A172 (cell line): ENCODE measurements at places on chromosomes 16 and 17. TPM values are rescaled to one million over a fixed set of nuclear protein-coding genes. Genes with fewer than 3 reads are reported as not detected.

- no peak for DNase-seq
Measured at GRCh38 chr17:3657588-3657869, 10.8 kb downstream of the TAX1BP3 start.

The OR1E2 gene
- not detected in 2 replicates for total RNA-seq

GRCh38 chr17:81519284-81520020, 6.9 kb upstream of the ACTG1 start:
- no peak for DNase-seq

GRCh38 chr17:80692931-80693467, 148.4 kb downstream of the RPTOR start:
- DNase-seq = no peak

DNA sequence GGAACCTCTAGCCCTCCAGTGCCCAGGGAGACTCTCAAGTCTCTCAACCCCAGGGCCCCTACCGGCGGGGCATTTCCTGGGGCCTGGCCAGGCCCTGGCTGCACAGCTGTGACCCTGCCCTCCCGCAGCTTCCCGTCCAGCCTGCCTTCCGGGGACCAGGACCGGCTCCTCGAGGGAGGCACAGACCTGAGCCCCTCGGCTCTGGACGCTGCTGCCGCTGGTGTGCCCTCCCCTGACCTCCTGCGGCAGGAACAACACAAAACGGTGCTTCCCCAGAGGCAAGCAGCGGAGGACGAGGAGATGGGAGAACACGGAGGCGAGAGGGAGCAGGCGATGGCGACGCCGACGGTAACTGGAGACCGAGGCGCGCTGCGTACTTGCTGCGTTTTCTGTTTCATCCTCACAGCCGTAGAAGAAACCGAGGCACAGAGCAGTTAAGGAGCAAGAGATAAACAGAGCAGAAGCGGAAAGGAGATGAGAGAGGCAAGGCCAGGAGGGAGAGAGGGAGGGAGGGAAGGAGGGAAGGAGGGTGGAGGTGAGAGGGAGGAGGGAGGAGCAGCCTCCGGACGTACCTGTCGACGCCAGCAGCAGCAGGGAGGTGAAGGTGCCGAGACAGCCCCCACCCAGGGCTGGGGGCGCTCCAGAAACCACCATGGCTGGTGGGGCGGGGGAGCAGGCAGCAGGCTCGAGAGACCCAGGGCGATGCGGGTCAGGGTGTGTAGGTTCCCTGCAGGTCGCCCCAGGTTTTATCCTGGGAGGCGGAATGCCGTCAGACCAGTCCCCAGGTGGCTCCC, at the start of gene PRSS22:
PRSS22 (minus strand) TSS at position 720 of the 794 bp plus-strand sequence; CDS start at position 654, 66 bp downstream.
- no peak for DNase-seq

DNA sequence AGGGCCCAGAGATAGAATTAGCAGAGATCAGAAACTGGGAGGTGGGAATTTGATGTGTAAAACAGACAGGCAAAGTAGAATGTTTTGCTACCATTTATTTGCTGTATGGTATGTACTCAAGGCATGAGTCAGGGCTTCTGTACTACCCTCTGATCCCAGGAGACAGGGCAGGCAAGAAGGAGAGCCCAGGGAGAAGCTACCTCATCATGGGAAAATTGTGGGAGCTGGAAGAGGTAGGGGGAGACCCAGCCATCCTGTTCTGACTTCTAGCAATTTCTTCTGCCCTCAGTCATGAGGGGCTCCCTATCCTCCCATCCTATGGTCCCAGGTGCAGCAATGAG, 1.7 kb upstream of the PIGS start:
- DNase-seq = no peak

DNA sequence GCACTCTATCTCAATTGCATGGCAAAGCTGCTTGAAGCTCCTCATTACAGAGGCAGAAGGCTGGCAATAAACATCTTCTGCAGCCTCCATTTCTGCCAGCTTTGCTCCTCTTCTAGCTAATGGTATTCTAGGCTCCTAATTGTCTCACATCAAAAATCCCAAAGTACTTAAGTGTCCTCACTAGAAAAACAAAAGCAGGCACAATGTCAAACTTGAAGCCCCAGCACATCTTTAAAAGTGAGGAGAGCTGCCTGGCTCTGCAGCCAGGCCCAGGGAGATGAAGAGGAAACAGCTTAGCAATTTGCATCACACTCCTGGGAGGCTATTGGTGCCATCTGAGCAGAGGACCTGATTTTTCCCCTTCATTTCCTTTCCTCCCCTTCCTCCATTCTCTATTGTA, 197.1 kb downstream of the KCNJ2 start:
- DNase-seq = no peak

DNA sequence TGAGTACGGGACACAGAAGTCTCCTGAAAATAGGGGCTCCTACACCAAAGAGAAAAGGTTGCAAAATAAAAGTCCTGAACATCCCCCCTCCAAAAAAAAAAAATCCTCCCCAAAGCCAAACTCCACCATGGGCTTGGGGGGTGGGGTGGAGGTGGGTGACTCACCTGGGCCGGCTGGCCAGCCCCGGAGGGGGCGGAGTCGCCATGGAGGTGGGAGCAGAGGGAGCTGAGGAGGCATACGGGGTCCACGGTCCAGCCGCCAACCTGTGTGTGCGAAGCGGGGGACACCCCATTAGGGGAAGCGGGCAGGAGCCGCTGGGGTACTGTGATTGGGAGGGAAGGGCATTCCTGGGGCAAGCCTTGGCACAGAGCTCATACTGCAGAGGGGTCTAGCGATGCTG, 31.0 kb downstream of the SRCIN1 start:
- no peak for DNase-seq

DNA sequence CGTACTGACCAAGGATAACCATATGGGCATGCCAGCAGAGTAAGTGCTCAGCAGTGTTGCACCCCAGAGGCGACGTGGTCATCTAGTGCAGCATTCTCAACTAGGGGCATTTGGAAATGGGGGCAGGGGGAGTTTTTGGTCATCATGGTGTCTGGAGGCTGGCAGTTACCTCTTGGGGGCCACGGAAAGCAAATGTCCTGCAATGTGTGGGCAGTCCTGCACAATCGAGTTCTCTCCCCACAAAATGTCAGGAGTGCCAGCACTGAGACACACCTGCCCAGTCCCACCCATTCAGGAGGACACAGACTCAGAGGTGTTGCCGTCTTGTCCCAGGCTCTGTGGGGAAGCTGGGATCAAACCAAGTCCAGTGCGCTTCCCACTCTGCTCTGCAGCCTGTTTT, 3.0 kb downstream of the RASL10B start:
- DNase-seq = no peak

The CMTM4 gene
- 34.8 and 35.0 TPM in 2 replicates for total RNA-seq

GRCh38 chr16:52488837-52489289, 58.1 kb downstream of the TOX3 start:
- no peak for DNase-seq

The CCL22 gene
- total RNA-seq = not detected in 2 replicates

DNA sequence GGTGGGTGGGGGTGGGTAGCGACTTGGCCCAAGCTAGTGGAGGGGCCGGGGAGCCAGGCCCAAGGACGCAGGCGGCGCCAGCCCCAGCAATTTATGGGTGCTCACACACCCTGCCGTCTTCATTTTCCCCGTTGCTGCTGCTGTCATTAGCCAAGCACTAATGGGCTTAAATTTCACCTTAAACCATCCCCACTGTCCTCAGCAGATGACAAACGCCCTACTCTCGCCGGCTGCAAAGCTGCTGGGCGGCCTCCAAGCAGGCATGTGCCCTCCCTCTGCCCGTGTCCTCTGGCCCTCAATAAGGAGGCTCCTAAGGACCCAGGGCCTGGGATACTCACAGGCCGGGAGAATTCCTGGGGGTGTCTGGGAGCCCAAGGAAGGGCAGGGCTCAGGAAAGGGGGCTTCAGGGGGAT, 66.1 kb downstream of the SREBF1 start:
- no peak for DNase-seq

The PRSS27 gene
- 1.4 and 2.6 TPM in 2 replicates for total RNA-seq

The TOX3 gene
- not detected in 2 replicates for total RNA-seq

GRCh38 chr17:82844796-82845162, 5.0 kb upstream of the ZNF750 start:
- DNase-seq = no peak

The CTRL gene
- 0.33 and 0.96 TPM in 2 replicates for total RNA-seq

- no peak for DNase-seq
Measured at GRCh38 chr17:74525781-74526288, 5.4 kb downstream of the CD300LB start.

DNA sequence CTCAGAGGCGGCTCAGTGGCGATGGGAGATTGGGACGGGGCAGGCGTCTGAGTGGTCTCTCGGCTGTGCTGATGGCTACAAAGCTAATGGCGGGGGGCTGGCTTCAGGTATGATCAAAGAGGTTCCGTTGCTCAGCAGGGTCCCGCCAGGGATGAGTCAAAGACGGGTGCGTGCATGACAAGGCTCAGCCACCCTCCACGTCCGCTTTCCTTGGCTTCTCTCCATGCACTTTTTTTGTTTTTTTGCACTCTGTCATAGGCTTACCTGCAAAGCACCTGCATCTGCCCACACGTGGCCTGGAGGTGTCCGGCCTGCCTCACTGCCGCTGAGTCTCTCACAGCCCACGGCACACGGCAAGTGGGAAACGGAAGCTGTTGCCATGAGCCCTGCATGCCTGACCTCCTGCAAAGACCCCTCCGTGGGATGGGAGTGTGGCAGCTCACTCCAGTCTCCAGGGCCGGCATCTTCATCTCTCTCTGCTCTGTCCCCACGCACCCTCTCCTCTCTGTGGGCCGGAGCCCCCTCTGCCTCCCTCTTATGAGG, 85.5 kb upstream of the ZNF469 start:
- DNase-seq = no peak

The ADAMTS18 gene
- total RNA-seq = not detected in 2 replicates

The AXIN2 gene
- total RNA-seq = 0.77 and 1.2 TPM in 2 replicates

DNA sequence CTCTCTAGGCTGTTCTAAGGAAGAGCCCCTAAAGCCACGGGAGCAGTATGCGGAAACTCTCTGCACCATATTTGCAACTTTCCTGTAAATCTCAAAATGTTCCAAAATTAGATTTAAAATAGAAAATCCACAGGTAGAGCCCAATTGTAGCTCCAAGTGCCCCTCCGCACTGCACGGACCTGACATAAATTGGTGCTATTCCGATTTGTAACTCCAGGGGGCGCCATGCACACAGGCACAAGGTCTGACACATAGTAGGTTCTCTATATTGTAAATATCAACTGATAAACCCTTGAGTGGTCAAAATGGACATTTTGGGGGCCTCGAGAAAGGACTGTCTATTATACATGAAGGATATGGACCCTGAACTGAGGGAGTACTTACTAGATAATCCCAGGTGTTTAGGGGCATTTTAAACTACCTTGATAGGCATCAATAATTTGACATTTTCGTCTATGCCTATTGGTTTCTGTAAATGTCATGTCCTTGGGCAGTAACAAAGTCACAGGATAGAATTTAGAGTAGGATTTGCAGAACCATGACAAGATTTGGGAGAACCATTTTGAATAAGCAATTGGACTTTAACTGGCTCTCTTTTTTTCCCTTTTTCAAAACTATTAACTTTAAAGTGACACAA, 36.6 kb upstream of the TMEM132E start:
- DNase-seq = no peak

The MARCHF10 gene
- total RNA-seq = 0.19 TPM in 1 of 2 replicates, not detected in the other

DNA sequence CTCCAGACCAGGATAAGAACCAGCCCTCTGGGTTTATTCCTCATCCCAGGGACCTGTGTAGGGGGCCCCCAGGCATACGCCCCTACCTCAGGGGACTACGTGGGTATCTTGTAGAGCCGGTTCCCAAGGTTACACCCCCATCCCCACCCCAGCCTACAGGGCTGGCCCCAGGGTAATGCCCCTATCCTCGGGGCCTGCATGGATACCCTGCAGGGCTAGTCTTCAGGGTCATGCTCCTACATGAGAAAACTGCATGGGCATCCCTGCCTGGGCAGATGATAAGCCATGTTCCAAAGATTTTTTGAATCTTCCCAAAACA, 14.2 kb downstream of the HDAC5 start:
- no peak for DNase-seq

- no peak for DNase-seq
Measured at GRCh38 chr16:65697065-65697464, 575.2 kb upstream of the CDH11 start.

The SPIRE2 gene
- 6.9 and 12.6 TPM in 2 replicates for total RNA-seq

The KRT33B gene
- not detected in 2 replicates for total RNA-seq

DNA sequence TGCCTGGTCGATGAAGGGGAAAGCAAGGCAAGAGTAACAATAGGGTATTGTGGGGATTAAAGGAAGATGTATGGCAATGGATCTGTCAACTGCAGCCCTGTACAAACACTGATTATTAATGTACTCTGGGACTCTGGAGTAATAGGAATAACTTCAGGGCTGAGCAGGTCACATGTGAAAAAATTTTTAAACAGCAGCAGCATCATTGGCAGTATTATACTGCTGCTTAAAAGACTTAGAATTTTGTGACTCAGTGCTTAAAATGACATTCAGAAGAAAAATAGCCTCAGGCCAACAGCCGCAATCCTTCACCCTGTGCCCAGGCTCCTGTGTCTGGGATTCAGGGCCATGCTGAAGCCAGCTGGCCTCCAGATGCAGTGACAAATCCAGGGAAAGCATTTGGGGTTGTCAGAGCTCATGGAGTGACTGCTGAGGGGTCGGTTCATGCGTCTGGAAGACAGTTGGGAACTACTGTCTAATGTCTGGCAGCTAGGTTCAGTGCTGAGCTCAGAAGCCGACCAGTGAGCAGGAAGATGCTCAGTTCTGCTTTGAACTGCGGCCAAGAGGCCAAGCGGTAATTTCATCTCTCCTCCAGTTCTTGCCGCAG, 22.2 kb downstream of the TEX2 start:
- DNase-seq = peak; percentile 53

The NPIPB9 gene
- 0.83 TPM in 1 of 2 replicates, not detected in the other for total RNA-seq

DNA sequence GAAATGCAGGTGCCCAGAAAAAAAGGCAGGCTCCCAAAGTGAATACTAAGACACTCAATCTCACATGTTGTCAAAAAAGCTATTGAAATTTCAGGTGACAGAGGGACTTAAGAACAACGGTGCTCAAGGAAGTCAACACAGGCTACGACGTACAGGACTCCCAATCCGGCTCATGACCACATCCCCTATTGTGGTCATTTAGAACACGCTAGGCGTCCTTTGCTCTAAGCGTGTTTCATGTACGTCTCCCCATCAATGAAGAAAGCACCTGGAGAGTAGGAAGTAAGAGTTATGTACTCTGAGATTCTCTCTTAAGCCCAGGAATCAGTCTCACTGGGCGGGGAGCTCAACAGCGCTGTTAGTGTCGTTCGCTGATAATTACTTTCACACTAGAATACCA, 94.1 kb downstream of the MRM3 start:
- no peak for DNase-seq

GRCh38 chr16:89304181-89304851, 86.8 kb downstream of the ZNF778 start:
- DNase-seq = no peak
